ENCODE measurements at places on chromosomes 2 and 18. TPM values are rescaled to one million over a fixed set of nuclear protein-coding genes. Genes with fewer than 3 reads are reported as not detected.

Gene TMEM198
- 2.8 TPM for total RNA-seq

Gene LONRF2
- total RNA-seq: 0.15 TPM

Gene KCNJ3
- total RNA-seq: not detected

Gene HOXD10
- total RNA-seq: not detected

Gene INHBB
- total RNA-seq: not detected

Gene UGT1A10
- total RNA-seq: not detected

Gene DNAH7
- total RNA-seq: not detected

Gene OTOS
- total RNA-seq: not detected

Gene ALPP
- total RNA-seq: not detected

Gene ALLC
- not detected for total RNA-seq

Gene ANKRD53
- total RNA-seq: not detected

Gene CCDC74B
- total RNA-seq: 0.23 TPM

Gene RGPD3
- not detected for total RNA-seq

Gene EPC2
- 21.8 TPM for total RNA-seq

Gene PPP1R1C
- not detected for total RNA-seq

Gene REG3G
- not detected for total RNA-seq

Gene CYP27C1
- not detected for total RNA-seq

Gene RMND5A
- total RNA-seq: 37.0 TPM

Gene LGALSL
- total RNA-seq: 1.3 TPM

Gene DOK6
- not detected for total RNA-seq

Gene C2orf78
- not detected for total RNA-seq

Gene RAD51AP2
- total RNA-seq: not detected

Gene ANTXR1
- 0.23 TPM for total RNA-seq

Gene MTIF2
- total RNA-seq: 33.5 TPM

Gene UCN
- total RNA-seq: 2.6 TPM

Gene ELOA2
- not detected for total RNA-seq

Gene NCL
- total RNA-seq: 634 TPM

Gene CCDC121
- total RNA-seq: 1.5 TPM

Gene ADRA2B
- total RNA-seq: 0.09 TPM

Gene CAPN14
- 0.33 TPM for total RNA-seq

Gene RUFY4
- total RNA-seq: 1.4 TPM

Gene LIPG
- not detected for total RNA-seq

Gene IL1A
- 0.23 TPM for total RNA-seq

Gene NOSTRIN
- not detected for total RNA-seq

Gene MERTK
- 0.09 TPM for total RNA-seq

Gene FN1
- 2.5 TPM for total RNA-seq

Gene VPS54
- total RNA-seq: 18.2 TPM

Gene ATP8B1
- total RNA-seq: not detected

Gene CAMKMT
- total RNA-seq: 12.8 TPM

Gene THADA
- total RNA-seq: 32.0 TPM

Gene EPG5
- 24.5 TPM for total RNA-seq

Gene HOXD8
- total RNA-seq: not detected

Gene FKBP1B
- total RNA-seq: 4.6 TPM

Gene CDK15
- not detected for total RNA-seq

Gene SP3
- 105 TPM for total RNA-seq

Gene INPP5D
- 140 TPM for total RNA-seq

Gene SERPINE2
- total RNA-seq: 1.9 TPM

Gene CNDP1
- not detected for total RNA-seq

Gene RAPH1
- 0.16 TPM for total RNA-seq

Gene PEX13
- total RNA-seq: 21.8 TPM

Gene SLC16A14
- 0.47 TPM for total RNA-seq

All from activated CD8-positive, alpha-beta memory T cell treated with anti-CD3 and anti-CD28 coated beads, Interleukin-2, amount 10 ng/mL, durations not matched to agents 7 days and 5 days (primary cell).